KG1 (cell line): ENCODE measurements at places on chromosomes 4 and X.

GRCh38 chr4:129371065-129371464 lies 275.1 kb downstream of the C4orf33 start:
- DNase-seq: no peak

- DNase-seq: no peak
These were observed 88.8 kb upstream of the PCDH18 start for GRCh38 chr4:137621056-137621455.

- no peak for DNase-seq
These were observed 41.7 kb downstream of the MAGEC1 start for GRCh38 chrX:141945426-141945825.

DNA sequence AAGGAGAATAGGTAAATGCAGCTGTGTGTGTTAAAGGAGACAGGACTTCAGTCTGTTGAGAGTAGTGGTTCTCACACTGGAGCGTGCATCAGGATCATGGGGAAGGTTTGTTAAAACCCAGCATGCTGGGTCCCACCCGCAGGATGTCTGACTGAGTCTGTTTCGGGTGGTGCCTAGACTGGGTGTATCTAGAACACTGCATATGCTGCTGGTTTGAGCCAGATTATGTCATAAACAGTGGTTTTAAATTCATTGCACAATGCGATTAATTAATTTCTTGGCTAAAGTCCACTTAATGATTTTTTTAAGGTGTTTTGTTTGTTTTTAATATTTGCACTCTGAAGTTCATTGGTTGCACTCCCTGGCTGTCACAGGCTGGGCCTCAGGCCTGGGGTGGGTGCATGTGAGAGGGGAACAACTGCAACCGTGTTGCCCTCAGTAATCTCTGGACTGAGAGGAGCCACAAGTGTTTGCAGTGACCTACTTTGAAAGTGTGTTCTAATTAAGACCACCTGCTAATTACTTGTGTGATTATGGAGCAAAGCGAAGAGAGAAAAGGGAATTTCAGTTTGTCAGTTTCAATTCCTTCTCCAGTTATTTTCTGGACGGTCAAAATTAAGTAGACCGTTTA lies 8.3 kb downstream of the HCCS start:
- DNase-seq: no peak

- no peak for DNase-seq
These were observed 37.4 kb downstream of the PPP2R2C start for GRCh38 chr4:6435010-6435409.

DNA sequence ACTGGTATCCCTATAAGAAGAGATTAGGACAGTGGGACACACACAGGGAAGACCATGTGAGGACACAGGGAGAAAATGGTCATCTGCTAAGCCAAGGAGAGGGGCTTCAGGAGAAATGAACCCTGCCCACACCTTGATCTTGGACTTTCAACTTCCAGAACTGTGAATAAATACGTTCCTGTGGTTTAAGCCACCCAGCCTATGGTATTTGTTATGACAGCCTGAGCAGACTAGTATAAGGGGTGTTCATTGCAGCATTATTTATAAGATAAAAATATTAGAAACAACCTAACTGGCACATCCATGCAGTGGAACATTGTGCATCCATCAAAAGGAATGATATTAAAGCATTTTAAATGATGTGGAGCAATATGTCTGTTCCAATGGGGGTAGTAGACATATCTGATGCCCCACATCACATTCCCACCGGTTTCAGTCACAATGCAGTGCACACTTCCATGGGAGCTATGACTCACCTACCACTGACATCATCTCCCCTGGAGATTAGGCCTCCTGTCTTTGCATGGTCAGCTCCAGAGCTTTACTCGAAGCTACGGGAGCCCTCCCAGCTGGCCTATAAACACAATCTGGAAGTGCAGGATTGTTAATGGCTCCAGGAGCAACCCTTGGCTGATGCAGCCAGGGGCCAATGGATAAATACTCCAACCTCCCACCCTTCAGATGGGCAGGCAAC lies 38.9 kb upstream of the MAMLD1 start:
- DNase-seq: no peak

GRCh38 chrX:40871385-40872082 lies 136.2 kb upstream of the MED14 start:
- DNase-seq: no peak

DNA sequence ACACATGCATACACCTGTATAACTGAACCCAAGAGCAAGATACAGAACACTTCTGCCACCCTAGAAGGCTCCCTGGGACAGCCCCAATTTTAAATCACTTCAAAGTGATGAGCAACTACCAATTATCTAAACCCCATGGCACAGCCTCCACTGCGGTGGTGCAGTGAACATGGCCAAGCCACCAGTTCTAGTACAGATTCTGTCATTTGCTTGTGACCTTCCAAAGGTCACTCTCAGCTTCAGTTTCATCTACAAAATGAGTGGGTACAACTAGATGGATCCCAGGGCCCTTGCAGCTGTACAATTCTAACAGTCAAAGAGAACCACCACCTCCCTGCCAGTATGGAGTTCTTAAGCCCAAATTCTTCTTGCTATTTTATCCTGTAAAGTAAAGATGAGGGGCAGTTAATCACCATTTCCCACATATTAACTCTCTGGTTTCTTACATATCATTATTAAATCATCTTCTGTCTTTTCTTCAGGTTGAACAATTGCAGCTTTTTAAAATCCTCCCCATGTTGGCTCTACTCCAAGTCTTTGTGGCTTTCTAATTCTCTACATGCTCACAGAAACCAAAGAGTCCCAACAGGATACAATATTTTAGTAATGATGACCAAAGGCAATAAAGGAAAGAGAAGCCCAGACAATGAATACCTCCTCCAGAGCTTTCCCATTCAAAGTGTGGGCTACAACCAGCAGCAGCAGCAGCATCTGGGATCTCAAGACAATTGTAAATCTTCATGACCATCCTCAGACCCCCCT lies 39.0 kb upstream of the GPM6B start:
- DNase-seq: no peak

DNA sequence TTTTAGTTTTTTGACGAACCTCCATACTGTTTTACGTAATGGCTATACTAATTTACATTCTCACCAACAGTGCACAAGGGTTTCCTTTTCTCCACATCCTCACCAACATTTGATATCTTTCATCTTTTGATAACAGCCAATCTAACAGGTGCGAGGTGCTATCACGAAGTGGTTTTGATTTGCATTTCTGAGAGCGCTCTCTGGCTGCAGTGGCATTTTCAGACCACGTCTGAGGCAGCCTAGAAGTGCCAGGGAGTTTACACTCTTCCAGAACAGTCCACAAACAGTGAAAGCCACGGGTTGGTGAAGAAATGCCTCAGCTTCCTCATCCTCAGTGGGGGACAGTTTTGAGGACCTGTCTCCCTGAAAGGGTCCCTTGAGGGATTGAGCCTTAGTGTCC lies 471.0 kb downstream of the BCOR start:
- DNase-seq: no peak

GRCh38 chr4:153507310-153508073 lies 41.3 kb downstream of the TMEM131L start:
- no peak for DNase-seq

- DNase-seq: no peak
These were observed 139.1 kb upstream of the PLAC1 start for GRCh38 chrX:134797390-134797700.

- DNase-seq: no peak
These were observed 130.0 kb downstream of the FHIP1A start for GRCh38 chr4:151538963-151539362.

DNA sequence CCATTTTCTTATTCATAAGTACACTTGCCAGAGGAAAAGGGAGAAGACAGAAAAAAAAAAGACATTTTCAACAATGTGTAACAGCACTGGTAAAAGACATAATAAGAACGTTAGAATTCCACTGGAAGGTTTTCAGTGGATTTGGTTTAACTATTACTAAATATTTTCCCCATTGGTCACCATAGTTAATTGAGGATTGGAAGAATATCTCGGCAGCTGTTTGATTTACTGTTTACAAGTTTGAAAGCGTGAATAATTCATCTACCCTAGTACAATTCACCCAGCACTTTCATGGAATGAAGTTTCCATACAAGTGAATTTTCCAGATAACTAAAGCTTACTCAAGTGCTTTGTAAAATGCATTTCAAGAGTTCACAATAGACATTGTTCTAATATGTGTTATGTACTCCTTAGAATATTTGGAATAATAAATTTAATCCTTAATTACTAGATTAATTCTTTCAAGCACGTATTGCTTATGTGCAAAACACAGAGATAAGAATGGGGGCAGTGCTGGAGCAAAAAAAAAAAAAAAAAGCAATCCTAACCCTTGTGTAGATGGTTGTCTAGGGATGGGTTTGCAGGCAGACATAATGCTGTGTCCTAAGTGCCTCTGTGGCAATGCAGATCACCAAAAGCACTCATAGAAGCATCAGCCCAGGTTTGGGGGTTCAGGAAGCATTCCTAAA lies 57.1 kb downstream of the ENPEP start:
- DNase-seq: no peak

DNA sequence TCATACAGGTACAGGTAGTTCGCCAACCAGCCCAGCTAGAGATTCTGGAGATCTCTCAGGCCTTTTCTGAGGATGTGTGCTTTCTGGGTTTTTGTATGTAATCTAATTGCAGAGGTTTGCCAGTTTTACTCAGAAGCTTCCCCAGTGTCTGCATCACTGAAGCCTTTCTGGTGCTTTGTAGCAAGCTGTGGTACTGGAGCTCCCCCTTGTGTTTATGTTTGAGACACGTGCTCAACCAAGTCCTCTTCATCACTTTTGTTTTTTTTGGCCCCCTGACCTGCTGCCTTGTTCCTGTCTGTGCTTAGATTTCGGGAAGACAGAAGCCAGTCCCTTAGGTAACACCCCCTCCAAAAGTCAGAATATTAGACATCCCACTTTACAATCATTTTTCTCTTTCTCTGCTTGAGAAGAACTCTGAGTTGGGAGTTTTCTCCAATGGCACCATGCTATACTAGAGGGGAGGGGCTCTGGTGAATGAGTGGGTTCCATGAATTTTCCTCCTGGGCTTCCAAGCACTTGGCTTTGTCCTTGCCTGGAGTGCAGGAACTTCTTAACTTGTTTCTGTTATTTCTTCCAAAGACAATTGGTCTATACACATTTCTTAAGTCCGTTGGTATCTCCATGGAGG lies 128.4 kb upstream of the TBC1D9 start:
- peak; percentile 4 for DNase-seq

DNA sequence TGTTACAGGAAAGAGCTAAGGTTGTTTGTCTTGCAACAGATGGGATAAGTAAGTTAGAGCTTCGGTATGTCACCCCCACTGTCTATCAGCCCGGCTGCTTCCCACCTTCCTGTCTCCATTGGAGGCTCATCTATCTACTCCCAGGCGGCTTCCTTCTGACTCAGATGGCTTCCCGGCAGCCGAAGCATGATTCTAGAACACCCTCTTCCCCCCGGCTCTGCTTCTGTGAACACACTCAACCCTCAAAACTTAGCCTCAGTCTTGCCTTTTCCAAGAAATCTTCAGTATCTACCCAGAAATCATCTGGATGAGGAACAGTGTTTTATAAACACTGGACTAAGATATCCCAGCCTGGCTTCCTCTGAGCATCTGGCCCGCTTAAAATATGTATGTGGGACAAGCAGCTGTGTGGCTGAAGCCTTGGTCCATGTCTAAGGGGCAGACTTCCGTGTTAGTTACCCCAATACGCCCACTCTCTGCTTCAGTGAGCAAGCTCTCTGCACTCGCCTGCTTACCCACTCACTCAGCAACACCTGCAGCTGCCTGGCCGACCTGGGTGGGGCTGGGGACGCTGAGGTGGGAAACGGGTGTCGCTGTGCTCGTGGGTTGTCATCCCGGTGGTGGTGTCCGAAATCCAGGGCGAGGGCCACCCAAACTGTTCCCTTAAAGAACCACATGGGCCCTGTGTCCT lies 12.0 kb upstream of the SLC2A9 start:
- DNase-seq: no peak
